ENCODE measurements at places on chromosomes 3 and 15.

- no peak for DNase-seq
These were observed 8.0 kb downstream of the CCDC14 start for GRCh38 chr3:123952844-123953520.

DNA sequence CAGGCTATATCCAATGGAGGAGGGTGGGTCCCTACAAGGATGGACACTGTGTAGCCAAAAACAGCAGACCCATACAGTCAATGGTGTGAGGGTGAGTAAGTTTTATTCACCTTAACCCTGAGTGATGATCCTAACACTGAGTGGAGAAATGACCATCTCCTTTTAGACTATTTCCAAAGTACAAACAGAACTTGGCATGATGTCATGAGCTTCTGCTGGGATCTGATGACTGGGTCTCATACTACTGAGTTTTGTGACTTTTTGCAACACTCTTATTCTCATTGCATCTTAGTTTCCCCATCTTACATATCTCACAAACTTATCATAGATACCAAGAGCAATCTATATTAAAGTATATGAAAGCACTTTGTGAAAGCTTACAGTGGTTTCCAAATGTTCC lies 330.3 kb upstream of the CFAP20DC start:
- no peak for DNase-seq

GRCh38 chr15:65887565-65887964 lies 18.3 kb downstream of the RAB11A start:
- no peak for DNase-seq

DNA sequence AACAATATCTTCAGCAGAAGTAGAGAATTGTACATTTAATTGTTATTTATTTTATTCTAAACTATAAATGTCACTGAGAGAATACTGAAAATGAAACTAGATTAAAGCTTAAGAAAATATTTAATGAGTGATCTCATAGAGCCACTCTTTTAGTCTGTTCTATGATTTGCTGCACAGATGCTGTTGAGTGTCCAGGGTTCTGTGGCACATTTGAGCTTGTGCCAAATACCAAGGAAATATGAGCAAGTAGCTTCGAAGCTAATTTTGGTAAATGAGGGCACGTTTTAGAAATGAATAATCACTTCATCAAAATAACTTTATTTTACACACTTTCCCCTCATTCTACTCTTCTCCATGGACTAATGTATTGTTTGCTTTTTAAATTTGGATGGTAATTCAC lies 53.6 kb upstream of the THRB start:
- DNase-seq = no peak

DNA sequence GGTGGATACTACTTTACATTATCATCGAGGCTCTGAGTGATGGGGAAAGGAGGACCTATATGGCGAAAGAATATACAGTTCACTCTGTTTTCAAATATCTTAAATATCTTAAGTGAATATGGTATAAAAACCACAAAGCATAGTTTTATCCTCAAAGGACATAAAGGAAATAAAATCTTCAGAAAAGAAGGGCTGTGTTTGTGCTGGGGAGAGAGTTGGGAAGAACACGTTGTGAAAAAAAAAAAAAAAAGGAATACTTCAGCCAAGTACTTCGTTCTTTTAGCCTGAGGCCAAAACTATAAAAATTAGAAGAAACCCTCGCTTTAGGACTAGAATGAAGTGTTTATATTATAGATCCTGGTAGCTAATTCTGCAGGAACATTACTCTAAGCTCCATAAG lies 10.2 kb upstream of the TMEM212 start:
- no peak for DNase-seq

DNA sequence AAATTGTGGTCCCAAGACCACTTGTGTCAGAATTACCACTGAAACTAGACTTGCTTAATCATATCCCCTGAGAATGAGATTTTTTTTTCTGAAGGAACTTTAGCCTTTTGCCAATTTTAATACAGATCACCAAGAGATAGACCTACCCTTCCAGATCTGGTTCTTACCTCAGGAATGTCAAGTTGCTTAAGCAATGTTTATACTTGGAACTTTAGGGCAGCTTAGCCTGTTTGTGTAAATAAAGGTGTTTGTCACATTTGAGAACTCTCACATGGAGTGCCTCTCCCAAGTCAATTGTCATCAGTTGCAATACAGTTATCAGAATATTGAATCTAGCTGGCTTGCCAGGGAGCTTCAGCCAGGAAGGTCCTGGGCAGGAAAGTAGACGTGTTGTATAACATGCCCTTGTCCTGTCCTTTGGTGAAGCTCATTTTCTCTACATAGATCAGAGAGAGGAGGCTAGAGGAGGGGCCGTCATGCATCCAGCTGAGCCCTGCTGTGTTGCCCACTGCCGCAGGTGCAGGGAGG lies 3.9 kb downstream of the GPD1L start:
- no peak for DNase-seq

DNA sequence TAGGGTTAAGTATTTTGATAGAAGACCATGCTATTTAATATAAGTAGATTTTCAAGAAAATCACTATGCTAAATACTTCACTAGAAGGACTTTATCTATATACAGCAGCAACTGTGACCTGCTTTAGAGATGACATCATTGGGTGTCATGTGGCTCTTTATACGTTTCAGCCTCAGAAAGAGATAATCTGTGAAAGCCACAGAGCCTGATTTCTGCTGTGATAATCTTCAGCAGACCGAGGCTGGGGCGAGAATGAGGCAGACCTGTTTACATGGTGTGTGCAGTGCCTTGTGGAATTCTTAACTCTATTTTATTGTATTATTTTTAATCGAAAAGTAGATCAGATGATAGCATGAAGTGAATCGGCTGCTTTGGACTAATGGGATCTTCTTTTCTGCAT lies 471.2 kb downstream of the MFSD1 start:
- no peak for DNase-seq

All from DMS 273 treated with DMSO at 0.1 percent for 48 hours (cell line).